ENCODE measurements at places on chromosomes 1 and 21. TPM values are rescaled to one million over a fixed set of nuclear protein-coding genes. Genes with fewer than 3 reads are reported as not detected.
A peak's percentile ranks its signal among the peaks of the same experiment; 100 is the strongest.

- no peak for DNase-seq
Observed at GRCh38 chr1:85078903-85079302, 30.6 kb upstream of the MCOLN3 start.

- DNase-seq, result no peak
Observed at GRCh38 chr1:60915441-60915840, 166.9 kb upstream of the NFIA start.

DNA sequence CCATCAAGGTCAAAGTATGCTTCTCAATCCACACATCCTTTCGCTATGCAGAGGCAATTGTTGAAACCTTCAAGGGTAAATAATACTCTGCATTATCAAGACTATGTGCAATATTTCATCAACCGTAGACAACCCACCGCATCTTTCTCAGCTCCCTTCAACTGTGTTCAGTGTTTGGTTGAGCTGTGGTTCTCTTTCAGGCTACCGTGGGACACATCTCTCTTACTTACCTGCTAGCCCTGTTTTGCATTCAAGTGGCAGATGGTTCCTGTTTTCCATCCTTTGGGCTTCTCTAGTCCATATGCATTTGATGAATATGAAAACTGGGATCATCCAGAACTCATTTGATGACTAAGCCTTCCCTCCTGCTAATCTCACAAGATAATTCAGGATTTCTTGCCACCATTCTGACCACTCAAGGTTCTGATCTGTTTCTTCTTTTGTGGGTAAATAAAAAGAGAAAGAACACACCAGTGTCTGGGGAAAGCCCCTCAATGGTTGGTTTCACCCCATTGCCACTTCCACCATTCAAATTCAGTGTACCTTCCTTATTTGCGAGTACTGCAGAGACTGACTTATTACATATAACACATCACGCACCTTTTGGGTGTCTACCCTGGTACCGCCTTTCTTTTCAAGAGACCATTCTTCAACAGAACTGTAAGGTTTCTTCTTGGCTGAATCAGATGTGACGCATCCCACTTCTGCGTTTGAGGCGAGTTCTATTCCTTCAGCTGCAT, 61.7 kb downstream of the BACE2 start:
- no peak for DNase-seq

DNA sequence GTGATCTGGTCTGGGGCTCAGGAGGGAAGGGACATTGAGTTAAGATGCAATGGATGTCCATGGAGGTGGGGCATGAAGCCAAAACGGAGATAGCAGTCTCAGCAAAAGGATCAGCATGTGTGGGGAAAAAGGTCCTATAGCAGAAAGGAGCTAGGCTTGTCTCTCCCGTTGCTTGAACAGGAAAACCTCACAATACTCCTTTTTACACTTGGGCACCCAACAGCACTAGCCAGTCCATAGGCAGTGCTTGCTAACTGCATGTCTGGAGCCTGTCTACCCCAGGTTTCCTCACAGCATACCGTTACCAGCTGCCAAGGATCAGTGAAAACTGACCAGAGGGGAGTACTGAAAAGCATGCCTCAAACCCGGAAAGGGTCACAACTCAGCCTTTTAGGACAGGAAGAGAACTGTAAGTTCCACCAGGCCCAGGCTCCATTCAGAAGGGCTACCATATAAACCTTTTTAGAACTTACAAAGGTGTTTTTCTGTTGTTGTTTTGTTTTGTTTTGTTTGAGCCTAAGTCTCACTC, 78.6 kb downstream of the JAK1 start:
- peak; percentile 82 for DNase-seq

GRCh38 chr1:228034954-228035837, 28.4 kb downstream of the WNT3A start:
- DNase-seq, result no peak

DNA sequence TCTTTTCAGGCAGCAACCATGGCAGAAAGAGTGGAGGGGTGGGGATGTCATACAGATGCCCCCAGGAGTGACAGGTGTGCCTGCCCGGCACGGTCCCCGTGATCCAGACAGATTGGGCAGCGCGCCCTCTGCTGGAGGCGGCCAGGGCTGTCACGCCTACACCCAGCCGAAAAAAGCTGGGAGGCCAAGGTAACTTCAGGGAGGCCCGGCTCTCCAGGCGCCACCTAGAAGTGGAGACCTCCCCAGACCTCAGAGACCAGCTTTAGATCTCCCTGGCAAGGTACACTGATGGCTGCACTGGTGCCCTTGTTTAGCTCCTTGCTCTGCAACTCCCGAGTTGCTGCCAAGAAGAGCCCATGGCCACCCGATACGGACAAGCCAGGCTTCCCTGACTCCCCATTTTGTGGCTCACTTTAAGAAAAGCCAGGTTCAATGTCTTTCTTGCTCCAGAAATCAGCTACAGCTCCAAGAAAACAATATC, 6.6 kb downstream of the GOLT1A start:
- DNase-seq, result no peak

DNA sequence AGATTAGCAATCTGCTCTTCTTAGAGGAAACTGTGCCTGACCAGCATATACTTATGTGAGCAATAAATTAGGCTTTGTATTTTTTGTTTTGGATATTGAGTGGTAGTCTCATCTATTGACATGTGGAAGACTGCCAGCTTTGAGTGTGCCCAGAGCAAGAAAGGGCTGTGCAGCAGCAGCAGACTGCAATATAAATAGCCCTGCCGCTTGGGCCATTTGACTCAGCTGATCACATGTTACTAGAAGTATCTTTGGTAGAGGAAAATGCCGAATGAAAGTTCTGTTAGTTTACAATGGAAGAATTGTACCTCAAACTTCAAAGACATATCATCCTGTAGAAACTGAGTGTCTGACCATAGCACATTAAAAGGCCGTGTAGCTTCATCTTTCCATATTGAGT, 9.1 kb upstream of the PSMB2 start:
- DNase-seq, result no peak

Gene AMY2B
- total RNA-seq, result 25.0 TPM

All from vagina (tissue), 2 donors.